ENCODE measurements at places on chromosomes 5 and 9. TPM values are rescaled to one million over a fixed set of nuclear protein-coding genes. Genes with fewer than 3 reads are reported as not detected.
A peak's percentile ranks its signal among the peaks of the same experiment; 100 is the strongest.

IFNB1 gene
- not detected for total RNA-seq

MELK gene
- total RNA-seq: 5.2 TPM

LIX1 gene
- total RNA-seq: 0.22 TPM

TAF11L10 gene
- total RNA-seq: not detected

SPINK13 gene
- not detected for total RNA-seq

HMMR gene
- total RNA-seq: 3.0 TPM

ADRA1B gene
- total RNA-seq: 1.1 TPM

SLC6A3 gene
- total RNA-seq: not detected

ARL14EPL gene
- not detected for total RNA-seq

TAF9 gene
- 53.9 TPM for total RNA-seq

MARCHF3 gene
- 40.3 TPM for total RNA-seq

- DNase-seq: no peak
Measured at GRCh38 chr5:98602534-98603112, 170.8 kb upstream of the RGMB start.

DNA sequence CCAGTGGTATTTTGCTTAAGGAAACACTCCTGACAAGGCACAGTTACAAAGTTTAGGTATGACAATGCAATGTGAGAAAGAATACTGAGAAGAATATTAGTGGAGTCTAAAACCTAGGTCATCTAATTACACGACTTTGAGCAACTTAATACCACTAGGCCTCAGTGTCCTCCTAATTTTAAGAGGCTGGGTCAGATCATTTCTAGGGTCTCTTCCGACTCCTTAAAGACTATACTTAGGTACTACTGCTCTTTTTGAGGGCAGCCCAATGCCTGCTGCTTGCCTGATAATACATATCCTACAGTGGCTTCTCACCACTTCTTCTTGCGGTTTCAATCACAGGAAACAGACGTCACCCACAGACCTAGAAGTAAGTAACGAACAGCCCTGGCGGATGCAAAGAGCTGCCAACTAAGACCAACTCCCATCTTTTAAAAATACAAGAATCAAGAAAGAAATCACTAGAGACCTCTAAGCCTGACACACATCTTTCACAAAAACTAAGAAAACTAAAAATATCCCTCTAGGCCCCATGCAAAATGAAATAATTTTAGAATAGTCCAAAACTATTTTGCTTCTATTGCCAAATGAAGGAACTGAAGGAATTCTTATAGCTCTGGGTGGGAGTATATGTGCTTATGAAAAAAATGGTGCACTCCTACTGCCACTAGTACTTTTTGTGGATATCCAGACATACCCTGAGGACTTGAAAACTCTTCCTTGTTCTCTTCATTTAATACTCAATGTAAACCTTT is 13.1 kb downstream of the DIAPH1 start:
- DNase-seq: peak; percentile 45

DNA sequence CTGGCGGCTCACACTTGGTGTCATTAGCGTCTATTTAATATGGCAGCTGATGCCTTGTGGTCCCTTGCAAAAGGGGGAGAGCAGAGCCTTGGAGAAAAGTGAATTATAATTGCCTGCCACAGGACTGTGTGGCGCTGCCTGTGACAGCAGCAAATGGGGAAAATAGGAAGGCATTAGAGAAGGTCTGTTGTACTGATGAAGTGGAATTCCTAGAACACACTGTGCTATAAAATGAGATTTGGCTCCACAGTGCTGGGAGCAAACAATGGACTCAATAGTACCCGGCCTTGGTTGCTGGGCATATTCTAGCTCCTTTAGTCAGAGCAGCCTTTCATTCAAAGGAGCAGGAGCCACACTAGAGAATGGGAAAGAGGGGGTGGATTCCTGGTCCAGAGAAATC is 21.3 kb downstream of the SEMA6A start:
- no peak for DNase-seq

DNA sequence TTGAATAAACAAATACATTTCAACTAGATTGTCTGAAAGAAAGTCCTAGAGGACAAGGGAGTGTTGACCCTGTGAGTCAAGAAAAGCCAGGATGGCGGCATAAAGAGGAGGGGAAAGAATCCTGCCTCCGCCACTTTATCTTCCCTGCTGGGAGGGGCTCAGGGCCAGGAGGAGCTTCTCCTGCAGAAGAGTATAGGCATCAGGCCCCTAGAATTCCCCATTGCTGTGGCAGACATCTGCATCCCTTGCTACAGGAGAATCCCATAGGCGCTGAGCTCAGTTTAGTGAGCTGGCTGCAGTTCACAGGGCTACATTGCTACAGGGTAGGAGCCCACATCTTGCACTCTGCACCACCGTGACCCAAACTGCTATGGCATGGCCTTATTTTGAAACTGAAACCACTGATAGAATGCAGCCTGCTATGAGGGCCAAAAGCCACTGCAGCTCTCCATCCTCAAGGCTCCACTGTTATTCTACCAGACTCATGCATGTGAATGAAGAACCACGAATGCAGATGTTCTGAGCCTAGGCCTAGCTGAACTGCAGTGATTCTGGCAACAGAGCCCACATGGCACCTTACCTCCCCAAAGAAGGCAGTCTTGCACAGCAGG is 941.4 kb upstream of the CTNND2 start:
- DNase-seq: no peak

GRCh38 chr5:87010736-87011135 is 256.9 kb upstream of the RASA1 start:
- no peak for DNase-seq

- DNase-seq: no peak
Measured at GRCh38 chr5:6488021-6488420, 39.4 kb downstream of the UBE2QL1 start.

- DNase-seq: no peak
Measured at GRCh38 chr5:44356231-44356630, 33.0 kb downstream of the FGF10 start.

DNA sequence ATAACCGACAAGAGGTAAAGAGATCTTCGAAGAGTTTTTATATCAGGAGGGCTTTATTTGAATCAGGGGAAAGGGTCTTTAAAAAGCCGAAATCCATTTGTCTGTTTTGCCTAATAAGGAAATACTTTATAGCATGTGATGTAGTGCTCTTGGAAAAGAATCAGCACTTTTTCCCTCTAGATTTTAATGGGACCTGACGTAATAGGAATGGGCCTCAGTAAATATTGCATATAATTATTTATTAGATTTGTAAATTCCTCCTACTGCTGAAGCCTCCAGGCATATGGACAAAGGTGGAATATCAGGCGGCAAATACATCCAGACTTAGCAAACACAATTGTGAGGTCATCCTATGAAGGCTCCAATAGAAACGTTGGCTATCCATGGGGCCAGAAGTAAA is 50.9 kb downstream of the ACTBL2 start:
- DNase-seq: no peak

DNA sequence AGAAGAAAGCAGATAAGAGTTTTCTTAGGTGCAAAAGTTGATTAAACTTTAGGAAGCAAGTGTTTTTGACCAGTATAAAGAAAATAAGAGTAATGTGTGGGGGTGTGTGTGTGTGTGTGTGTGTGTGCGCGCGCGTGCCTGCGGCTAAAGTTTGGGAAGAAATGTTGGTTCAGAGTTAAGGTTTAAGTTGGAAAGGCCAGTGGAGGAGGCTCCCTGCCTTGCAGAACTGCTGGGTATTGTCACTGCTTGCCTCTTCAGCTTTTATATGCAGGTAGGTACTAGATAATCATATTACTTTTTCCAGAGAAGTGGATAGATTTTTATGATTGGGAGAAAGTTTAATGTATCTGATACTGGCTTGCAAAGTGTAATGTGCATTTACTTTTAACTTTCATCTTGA is 2.0 kb downstream of the PIK3R1 start:
- DNase-seq: no peak

- no peak for DNase-seq
Measured at GRCh38 chr5:113034182-113034773, 57.7 kb downstream of the DCP2 start.

GRCh38 chr5:142644640-142645361 is 41.1 kb downstream of the FGF1 start:
- DNase-seq: no peak

- no peak for DNase-seq
Measured at GRCh38 chr9:33175649-33176325, 8.7 kb upstream of the B4GALT1 start.

GRCh38 chr9:76921165-76921564 is 15.3 kb upstream of the PRUNE2 start:
- no peak for DNase-seq

DNA sequence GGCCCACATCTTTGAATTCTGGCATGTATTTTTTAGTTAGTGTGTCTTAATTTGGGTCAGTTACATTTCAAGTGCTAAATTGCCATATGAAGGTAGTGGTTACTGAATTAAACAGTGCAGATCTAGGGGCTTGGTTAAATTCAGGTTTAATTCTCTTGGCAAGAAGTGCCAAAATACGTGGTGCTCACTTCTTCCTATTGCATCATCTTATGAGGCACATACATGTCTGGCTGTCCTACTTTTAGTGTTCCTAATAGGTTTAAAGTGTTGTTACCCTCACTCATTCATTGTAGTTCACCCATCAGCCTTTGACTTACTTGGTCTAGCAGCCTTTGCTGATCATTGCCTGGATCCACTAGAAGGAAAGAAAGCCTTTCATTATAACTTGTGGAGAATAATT is 59.5 kb downstream of the RPS6 start:
- DNase-seq: no peak

GRCh38 chr5:128274441-128274840 is 190.9 kb downstream of the SLC12A2 start:
- no peak for DNase-seq

DNA sequence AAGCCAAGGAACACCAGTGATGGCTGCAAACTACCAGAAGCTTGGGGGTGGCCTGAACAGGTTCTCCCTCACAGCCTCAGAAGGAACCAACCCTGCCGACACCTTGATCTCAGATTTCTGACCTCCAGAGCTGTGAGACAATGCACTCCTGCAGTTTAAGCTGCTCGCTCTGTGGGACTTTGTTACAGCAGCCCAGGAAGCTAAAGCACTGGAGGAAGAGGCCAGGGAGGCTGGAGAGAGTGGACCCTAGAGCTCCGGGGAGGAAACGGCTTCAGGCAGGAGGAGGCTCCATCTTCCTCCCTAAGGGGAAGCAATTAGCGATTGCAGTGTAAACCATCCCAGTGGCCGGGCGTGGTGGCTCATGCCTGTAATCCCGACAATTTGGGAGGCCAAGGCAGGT is 25.1 kb downstream of the BARX1 start:
- DNase-seq: no peak

GRCh38 chr5:110218981-110219380 is 507.5 kb downstream of the TMEM232 start:
- no peak for DNase-seq

DNA sequence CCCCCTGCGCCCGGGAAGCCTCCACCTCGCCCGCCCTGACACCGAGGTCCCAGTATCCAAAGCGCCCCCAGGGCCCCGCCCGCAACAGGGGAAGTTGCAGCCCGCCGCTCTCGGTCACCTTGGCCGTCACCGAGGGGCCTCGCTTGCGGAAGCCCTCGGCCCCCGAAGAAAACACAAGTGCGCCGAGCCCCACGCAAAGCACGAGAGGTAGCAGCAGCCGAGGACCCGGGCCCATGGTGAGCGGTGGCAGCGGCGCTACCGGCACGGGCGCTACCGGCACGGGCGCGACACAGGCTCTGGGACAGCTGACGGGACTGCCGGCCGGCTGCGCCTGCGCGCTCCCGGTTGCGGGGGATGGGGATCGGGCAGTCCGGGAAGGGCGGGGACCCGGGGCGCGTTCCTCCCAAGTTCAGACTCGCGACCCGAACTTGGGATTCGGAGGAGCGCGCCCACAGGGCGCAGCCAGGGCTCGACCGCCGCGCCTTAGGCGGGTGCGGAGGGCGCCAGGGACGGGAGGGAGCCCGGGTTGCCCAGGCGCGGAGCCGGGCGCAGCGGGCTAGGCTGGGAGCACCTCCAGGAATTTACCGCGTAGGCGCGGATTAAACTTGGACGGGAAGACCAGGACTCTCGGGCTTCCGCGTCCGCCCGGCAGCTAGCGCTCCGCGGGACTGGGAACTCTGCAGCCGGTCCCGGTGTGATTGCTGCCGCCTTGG is at the start of gene PPIC:
TSS of gene PPIC (minus strand) at position 335 of the 713 bp plus-strand sequence. CDS start at position 235, 100 bp downstream.
- DNase-seq: peak; percentile 89

DNA sequence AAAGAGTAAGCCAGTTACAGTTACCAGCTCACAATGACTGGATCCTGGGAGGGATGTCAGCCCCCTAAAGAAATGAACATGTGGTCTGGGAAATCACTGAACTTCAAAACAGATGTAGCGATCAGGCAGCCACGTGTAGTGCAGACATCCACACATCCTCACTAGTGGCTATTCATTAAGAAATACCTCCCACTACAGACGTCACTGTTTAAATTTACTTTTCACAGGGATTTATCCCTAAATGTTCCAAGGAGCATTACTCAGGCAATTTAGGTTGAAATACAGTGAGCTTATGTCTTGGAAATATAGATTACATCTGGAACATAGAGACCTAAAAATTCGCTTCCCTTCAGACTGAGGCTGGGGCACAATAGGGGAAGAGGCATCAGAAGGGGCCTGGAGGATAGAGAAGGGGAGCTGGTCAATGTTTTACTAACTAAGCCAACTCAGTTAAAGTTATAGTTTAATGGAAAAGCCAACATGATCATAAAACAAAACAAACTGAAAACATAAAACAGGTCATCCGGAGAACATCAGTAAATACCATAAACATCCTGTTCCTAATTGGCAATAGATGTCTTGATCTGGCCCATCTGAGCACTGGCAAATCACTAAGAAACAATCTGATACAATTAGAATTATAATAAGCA is 92.3 kb downstream of the FANCC start:
- DNase-seq: no peak

DNA sequence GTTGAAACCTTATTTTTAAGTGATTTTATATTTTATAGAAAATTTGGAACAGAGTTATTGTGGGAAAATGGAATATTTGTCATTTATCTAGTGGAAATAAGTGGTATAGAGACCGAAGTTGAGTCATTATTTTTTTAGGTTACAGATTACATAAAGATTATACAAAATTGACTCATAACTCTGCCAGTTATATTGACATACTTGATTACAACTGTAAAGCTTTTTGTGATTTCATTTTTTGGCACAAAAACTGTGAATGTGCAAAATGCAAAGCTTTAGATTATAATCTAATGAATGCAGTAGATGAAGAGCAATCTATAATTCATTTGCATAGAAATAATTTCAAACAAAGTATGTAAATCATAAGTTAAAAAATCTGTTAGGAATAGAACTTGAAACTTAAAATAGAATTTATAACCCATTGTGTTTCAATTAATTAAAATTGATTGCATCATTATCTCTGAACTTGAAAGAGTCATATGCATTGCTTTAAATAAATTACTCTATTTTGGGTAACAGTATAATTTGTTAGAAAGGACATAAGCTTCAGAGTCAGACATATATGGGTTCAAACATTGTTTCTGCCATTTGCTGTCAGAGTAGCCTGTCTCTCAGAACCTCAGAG is 280.4 kb downstream of the FER start:
- DNase-seq: no peak

DNA sequence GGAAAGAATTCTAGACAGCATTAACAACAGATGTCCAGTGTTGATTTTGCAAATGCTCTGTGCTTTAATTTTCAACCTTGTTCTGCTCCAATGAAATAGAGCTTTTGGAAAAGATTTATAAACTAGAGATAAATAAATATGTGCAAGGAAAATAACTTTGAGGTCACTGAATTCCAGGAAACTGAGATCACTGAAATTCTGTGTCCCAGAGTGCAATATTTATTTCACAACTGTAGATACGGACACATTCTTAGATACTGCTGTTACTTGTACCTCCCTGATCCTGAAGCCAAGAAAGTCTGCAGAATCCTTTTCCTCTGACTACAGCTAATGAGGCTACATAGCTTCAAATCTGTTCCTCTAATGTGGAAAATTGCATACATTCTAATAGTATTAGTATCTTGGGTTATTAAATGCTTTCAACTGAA is 222.9 kb downstream of the DOCK8 start:
- no peak for DNase-seq

Measured in left colon (tissue), 2 donors.